ENCODE measurements at places on chromosomes 7 and 10.

- no peak for DNase-seq
Observed at GRCh38 chr10:77463499-77463898, 174.1 kb downstream of the KCNMA1 start.

DNA sequence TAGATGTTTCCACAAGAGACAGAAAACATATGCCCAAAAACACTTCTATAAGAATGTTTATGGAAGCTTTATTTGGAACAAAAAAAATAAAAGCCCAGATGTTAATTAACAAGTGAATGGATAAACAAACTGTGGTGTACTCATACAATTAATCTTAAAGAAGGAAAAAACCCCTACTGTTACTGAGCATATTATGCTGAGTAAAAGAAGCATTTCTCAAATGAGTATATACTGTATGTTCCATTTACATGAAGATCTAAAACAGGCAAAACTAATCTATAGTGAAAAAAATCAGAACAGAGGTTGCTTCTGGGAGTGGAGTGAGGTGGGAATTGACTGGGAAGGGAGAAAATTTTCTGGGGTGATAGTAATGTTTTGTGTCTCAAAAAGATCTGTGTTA lies 15.5 kb upstream of the ANK3 start:
- no peak for DNase-seq

- DNase-seq, result no peak
Observed at GRCh38 chr10:127464561-127464960, 84.5 kb upstream of the NPS start.

GRCh38 chr10:123538401-123539320 lies 127.5 kb upstream of the GPR26 start:
- no peak for DNase-seq

- no peak for DNase-seq
Observed at GRCh38 chr7:41297166-41297565, 405.7 kb downstream of the INHBA start.

Measured in HT1080 (cell line).